ENCODE measurements at places on chromosomes 13 and 19.
A peak's percentile ranks its signal among the peaks of the same experiment; 100 is the strongest.

DNA sequence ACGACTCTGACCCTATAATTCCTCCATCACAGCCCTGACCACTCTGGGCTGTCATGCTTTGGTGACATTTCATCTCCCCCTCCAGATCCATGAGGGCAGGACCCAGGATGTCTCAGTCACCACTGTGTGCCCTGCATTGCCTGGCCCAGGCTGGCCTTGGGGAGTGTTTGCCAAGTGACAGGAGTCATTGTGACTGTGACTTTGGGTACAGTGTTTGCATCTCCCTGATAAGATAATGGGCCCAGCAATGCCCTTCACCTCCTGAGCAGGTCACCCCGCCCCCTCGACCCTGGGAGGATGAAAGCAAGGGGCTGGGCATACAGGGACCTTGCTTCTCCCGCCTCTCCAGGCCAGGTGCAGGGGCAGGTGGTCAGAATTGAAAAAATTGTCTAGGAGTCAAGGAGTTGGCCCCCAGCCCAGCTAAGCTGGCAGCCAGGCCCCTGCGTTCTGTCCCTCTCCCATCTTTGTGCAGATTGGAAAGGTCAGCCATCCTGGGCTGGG is 5.9 kb upstream of the ATP4A start:
- no peak for DNase-seq

- DNase-seq = no peak
Measured at GRCh38 chr13:64078025-64078424, 2662.4 kb upstream of the PCDH20 start.

DNA sequence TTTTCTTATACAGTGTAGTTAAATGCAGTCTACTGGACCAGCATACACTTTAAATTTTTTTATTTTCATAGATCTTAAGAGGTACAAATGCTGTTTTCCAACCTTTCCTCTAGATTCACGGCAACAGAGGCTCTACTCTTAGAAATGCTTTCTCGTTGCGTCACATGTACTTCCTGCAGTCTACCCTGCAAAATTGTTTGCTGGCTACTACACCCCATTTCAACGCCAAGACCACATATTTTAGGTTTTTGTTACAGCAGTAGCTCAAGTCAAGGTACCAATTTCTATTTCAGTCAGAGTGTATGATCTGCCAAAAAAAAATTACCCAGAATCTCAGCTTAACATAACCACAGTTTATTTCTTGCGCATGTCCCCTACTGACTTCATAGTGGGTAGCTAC is 94.1 kb downstream of the TNFSF13B start:
- no peak for DNase-seq

- no peak for DNase-seq
Measured at GRCh38 chr13:30870049-30870884, 35.8 kb upstream of the MEDAG start.

GRCh38 chr13:20565115-20565736 is 1.7 kb upstream of the IFT88 start:
- no peak for DNase-seq

DNA sequence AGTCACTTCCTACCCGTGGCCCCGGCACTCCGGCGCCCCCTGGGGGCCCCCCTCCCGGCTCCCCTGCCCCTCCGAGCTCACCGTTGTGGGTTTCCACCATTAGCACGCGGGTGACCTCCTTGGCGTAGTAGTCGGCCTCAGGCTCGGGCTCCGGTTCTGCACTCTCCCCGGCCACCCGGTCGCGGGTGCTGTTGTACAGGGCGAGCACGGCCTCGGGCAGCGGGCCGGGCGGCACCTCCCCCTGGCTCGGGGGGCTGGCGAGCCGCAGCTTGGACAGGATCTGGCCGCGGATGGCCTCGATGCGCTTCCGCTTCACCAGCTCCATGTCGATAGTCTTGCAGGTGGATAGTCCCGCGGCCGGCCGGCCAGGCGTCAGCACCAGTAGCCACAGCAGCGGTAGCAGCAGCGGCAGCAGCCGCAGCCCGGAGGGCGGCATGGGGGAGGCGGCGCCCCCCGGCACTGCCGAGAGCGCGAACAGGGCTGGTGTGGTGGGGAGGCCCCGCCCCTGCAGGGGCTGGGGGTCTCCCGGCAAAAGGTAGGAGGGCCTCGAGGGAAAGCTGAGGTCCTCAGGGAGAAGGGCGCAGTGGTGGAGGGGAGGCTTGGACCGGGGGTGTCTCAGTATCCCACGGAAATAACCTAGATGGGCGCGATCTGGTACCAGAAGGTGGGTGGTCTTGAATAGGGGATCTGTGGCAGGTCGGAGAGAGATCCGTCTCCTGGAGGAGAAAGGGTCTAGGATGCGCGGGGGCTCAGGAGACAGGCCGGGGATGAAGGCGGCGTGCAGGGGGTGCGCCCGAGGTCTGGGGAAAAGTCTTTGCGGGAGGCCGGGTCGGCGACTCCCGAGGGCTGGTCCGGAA is 885 bp downstream of the TGFB1 start:
- DNase-seq = peak; percentile 71

GRCh38 chr13:40013554-40013953 is 358.1 kb downstream of the COG6 start:
- no peak for DNase-seq
